ENCODE measurements at places on chromosomes 5 and 9. TPM values are rescaled to one million over a fixed set of nuclear protein-coding genes. Genes with fewer than 3 reads are reported as not detected.

- H3K27ac ChIP-seq: no peak overlapping the region
- no peak for DNase-seq
- H3K27me3 ChIP-seq: no peaks in the 10 kb centered on the region
- no peaks in the 10 kb centered on the region for H3K4me1 ChIP-seq
Observed at GRCh38 chr5:167893271-167893670, 398.2 kb upstream of the WWC1 start.

DNA sequence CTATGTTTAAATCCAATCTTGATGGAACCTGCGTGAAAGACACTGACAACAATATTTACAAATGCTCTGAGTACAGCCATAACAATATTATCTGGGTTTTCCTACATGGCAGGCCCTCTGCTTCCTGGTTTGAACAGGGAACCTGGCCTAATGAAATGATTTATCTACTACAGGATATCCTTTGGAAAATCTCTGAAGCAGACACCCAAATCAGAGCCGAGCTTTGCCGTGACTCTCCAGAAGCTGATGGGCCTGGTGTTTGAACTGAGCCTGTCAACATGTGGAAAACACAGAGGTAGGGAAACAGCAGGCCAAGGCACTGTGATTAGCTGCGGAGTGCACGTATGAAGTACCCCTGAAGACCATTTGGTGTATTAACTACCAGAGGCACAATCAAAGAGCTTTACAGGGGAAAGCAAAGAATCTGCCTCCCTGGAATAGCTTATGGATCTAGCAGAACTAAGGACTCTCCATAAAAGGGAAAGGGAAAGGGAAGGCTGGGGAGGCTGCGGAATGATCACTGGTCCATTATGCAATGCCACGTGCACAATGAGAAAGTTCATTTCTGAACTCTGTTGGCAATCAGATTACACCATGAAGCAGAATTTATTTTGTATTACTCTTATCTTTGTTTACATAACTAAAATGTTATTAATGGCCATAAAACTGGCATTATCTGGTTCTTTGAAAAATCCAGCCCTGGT lies 321.9 kb downstream of the EBF1 start:
- H3K36me3 ChIP-seq: no peaks in the 10 kb centered on the region
- H3K27me3 ChIP-seq: no peaks in the 10 kb centered on the region
- peaks cover 28% of the 10 kb centered on the region for H3K4me1 ChIP-seq
- no peak overlapping the region for H3K4me3 ChIP-seq

GRCh38 chr5:127840809-127841208 lies 137.6 kb downstream of the CCDC192 start:
- DNase-seq: no peak
- H3K4me3 ChIP-seq: no peak overlapping the region
- no peak overlapping the region for H3K27ac ChIP-seq
- no peaks in the 10 kb centered on the region for H3K27me3 ChIP-seq
- no peaks in the 10 kb centered on the region for H3K4me1 ChIP-seq

GRCh38 chr5:153714798-153715197 lies 224.3 kb downstream of the GRIA1 start:
- no peak overlapping the region for H3K27ac ChIP-seq
- no peaks in the 10 kb centered on the region for H3K4me1 ChIP-seq
- no peaks in the 10 kb centered on the region for H3K36me3 ChIP-seq
- no peaks in the 10 kb centered on the region for H3K27me3 ChIP-seq
- no peak overlapping the region for H3K4me3 ChIP-seq

- no peak for DNase-seq
- H3K4me1 ChIP-seq: peaks cover 10% of the 10 kb centered on the region
- no peaks in the 10 kb centered on the region for H3K27me3 ChIP-seq
- H3K36me3 ChIP-seq: peaks cover 10% of the 10 kb centered on the region
Observed at GRCh38 chr9:122941582-122942234, 888 bp downstream of the RABGAP1 start.

- H3K27ac ChIP-seq: no peak overlapping the region
- H3K4me1 ChIP-seq: peaks cover 4% of the 10 kb centered on the region
- no peak overlapping the region for H3K4me3 ChIP-seq
- DNase-seq: no peak
- peaks cover 39% of the 10 kb centered on the region for H3K27me3 ChIP-seq
- no peaks in the 10 kb centered on the region for H3K36me3 ChIP-seq
Observed at GRCh38 chr5:132656774-132657355, 1.1 kb upstream of the IL13 start.

GRCh38 chr9:87338088-87338989 lies 159.3 kb upstream of the DAPK1 start:
- H3K27me3 ChIP-seq: no peaks in the 10 kb centered on the region
- no peak overlapping the region for H3K27ac ChIP-seq
- H3K4me1 ChIP-seq: peaks cover 5% of the 10 kb centered on the region
- no peak for DNase-seq
- no peak overlapping the region for H3K4me3 ChIP-seq

DNA sequence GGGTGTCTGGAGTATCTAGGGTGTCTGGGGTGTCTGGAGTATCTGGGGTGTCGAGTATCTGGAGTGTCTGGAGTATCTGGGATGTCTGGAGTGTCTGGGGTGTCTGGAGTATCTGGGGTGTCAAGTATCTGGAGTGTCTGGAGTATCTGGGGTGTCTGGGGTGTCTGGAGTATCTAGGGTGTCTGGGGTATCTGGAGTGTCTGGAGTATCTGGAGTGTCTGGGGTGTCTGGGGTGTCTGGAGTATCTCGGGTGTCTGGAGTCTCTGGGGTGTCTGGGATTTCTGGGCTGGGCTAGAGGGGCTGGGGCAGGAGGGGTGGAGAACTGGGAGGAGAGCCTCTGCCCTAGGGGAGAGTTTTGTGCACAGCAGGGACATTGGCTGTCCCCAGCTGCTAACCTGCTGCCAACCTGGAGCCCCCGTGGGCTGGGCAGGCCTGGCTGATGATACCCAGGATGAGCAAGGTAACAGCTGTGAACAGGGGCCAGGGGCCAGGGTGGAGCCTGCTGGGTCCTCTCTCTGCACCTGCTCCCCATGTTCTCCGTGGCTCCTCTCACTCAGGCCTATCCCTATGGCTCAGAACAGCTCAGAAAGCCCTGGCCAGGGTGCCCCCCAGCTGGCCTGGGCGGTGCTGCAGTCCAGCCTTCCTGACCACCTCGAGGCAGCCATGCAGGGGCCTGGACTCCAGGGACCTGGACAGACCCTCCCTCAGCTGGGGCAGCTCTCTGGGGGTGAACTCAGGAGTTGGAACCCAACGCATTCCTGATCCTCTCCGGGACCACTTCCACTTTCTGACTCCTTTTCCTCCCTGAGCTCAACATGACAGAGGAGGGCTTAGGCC lies 29.9 kb downstream of the LHX3 start:
- H3K36me3 ChIP-seq: no peaks in the 10 kb centered on the region
- no peaks in the 10 kb centered on the region for H3K4me1 ChIP-seq
- no peak overlapping the region for H3K4me3 ChIP-seq
- peaks cover 29% of the 10 kb centered on the region for H3K27me3 ChIP-seq
- H3K27ac ChIP-seq: no peak overlapping the region

DNA sequence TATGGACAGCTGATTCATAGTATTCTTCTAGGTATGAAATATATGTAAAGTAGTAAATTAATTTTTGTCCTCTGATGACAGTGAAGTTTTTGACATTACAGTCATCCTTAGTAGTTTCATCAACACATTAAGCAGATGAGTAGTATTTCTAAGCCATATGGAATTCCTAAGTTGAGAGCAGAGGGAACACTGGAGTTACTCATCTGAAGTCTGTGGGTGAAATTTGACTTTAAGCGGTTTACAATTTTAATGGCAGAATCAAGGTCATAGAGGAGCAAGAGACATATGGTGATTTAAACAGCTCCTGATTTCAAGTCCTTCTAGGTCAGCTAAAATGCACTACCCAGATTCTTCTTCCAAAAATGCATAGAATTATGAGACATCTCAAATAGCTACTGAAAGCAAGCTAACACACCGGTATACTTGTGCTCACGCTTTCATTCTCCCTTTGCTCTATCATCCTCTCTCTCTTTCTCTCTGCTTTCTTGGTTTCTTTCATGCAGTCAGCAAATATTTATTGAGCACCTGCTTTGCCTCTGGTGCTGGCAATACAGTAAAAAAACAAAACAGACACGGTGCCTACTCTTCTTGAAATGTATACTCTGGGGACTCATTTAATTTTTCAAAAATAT lies 235.9 kb downstream of the FER start:
- H3K4me3 ChIP-seq: no peak overlapping the region
- no peak for DNase-seq
- H3K4me1 ChIP-seq: no peaks in the 10 kb centered on the region
- no peak overlapping the region for H3K27ac ChIP-seq
- H3K36me3 ChIP-seq: no peaks in the 10 kb centered on the region
- H3K27me3 ChIP-seq: no peaks in the 10 kb centered on the region

- H3K4me1 ChIP-seq: no peaks in the 10 kb centered on the region
- no peak overlapping the region for H3K4me3 ChIP-seq
- no peaks in the 10 kb centered on the region for H3K27me3 ChIP-seq
- DNase-seq: no peak
- no peaks in the 10 kb centered on the region for H3K36me3 ChIP-seq
Observed at GRCh38 chr5:73776405-73776804, 150.4 kb downstream of the ARHGEF28 start.

GRCh38 chr9:28678097-28678496 lies 1104.8 kb upstream of the C9orf72 start:
- H3K4me3 ChIP-seq: no peak overlapping the region
- H3K36me3 ChIP-seq: no peaks in the 10 kb centered on the region
- no peak overlapping the region for H3K27ac ChIP-seq
- no peak for DNase-seq

DNA sequence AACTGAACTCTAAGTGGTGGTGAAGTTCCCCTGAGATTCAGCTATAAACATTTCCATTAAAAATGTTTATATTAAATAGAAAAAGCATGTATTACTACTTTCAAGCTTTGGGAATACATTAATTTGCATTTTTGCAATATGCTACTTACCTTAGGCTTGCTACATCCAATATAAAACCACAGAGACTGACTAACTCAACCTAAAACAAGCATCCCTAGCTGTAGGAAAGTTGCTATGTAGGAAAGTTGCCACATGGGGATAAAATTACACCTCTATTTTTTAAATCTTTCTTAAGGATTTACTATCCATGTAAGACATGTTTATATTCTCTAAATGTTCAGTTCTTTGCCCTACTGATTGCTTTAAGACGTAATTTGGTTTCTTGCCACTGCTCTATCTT lies 12.8 kb downstream of the SCAMP1 start:
- no peak overlapping the region for H3K4me3 ChIP-seq
- no peak overlapping the region for H3K27ac ChIP-seq
- H3K36me3 ChIP-seq: no peaks in the 10 kb centered on the region
- H3K27me3 ChIP-seq: no peaks in the 10 kb centered on the region

The CTXN3 gene
- total RNA-seq: not detected

The PRDM9 gene
- total RNA-seq: not detected

The HINT2 gene
- total RNA-seq: 37.1 TPM

The DBH gene
- total RNA-seq: not detected

The GOLGA1 gene
- 17.9 TPM for total RNA-seq

The CCL27 gene
- not detected for total RNA-seq
